ENCODE measurements at places on chromosomes 3 and 15.

DNA sequence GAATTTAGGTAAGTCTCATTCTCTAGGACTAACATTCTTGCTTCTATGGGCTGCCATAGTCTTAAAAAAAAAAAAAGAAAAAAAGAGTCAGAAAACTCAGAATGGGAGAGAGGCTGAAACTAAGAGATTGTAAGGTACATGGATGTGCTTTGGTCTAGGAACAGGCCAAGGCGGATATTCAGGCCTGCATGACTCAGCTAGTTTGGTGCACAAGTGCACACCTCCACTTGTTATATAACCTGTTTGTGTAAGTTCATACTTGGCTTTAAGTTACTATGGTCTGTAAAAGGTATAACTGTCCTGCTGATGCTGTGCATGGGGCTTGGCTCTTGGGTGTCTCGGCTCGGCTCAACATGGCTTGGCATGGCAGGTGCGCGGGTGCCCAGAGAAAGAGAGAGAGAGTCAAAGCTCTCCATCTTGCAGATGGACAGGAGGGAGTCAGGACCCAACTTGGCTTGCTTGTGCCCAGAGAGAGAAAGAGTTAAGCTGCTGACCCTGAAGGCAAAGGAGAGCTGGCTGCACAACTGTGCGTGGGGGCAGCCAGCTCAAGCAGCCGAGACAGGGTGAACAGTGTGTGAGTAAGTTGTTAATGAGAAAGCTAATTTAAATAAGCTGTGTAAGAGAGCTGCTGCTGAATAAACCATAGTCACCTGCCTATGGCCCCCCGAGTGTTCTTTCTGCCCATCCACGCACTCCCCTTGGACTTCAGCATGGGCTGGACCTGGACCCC, 31.4 kb upstream of the CHRNB4 start:
- no peak for DNase-seq

- DNase-seq: no peak
These were observed 59.6 kb downstream of the ZBTB20 start for GRCh38 chr3:115087512-115087911.

DNA sequence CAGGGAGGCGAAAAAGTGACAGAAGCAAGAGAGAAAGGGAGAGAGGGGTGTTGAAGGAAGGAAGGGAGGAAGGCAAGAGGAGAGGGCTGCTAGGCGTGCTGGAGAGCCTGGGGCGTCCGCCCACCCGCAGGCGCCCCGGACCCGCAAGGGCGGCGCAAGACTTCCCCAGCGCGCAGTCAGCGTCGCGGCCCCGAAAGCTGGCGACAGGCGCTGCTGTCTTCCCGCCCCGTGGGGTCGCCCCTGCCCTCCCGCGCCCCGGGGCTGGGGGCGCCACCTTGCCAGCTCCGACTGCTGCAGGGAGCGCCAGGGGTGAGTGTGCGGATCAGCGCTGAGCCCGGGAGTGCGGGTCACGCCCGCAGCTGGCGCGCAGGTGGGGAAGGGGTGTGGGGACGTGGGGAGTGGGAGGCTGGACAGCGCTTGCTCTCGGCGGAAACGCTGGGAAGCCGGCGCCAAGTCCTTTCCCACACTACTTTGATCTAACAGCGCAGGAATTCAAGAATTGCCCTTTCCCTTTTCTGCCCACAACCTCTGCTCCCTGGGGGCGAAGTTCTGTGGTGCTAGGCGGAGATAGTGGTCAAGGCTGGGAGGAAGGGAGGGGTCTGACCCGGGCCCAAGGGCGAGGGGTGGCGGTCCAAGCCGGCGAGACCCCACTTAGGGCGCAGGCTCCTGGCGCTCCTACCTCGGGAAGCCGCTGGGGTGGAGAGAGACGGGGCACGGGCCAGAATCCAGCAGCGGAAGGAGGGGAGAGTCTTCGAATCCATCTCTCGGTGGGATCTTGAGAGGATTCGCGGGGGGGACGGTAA, 266.1 kb downstream of the CGGBP1 start:
- no peak for DNase-seq

GRCh38 chr3:177618873-177619733, 421.8 kb upstream of the TBL1XR1 start:
- DNase-seq: no peak

DNA sequence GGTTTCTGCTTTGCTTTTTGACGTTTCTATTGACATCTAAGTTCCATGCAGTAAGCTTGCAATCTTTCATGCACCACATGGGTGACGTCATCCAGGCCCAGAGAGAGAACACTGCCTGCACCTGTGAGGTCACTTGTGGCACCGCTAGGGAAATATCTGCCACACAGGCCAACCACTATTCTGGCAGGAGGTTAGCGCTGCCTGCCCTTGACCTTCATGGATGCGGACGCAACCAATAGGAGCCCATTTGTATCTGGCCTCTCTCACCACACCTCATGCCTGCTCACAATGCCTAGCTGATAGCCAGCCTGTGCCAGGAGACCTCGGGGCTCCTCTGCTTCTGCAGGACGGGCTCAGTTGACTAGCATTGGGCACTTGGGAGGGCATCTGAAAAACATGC, 55.8 kb upstream of the PRR23E start:
- DNase-seq: no peak

GRCh38 chr3:185824051-185825005, 514 bp downstream of the IGF2BP2 start:
- DNase-seq: no peak

DNA sequence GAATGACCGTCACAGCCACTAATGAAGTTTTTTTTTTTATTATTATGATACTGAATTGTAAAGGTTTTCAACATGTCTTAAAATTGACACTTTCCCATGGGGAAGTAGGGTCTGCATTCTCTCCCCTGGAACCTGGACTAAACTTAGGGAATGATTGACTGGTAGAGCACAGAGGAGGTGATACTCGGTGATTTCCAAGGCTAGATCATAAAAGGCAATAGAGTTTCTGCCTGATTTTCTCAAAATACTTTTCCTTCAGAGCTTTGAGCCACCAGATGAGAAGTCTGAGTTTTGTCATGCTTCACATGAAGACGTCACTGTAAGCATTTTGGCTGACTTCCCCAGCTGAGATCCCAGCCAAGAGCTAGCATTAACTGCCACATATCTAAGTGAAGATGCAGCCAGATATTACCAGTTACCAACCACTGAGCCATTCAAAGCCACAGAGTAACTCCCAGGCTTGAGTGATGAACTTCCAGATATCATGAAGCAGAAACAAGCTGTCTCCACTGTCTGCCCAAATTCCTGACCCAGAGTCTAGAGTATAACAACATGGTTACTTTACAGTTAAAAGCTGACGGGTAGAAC, 105.8 kb downstream of the LSAMP start:
- no peak for DNase-seq

DNA sequence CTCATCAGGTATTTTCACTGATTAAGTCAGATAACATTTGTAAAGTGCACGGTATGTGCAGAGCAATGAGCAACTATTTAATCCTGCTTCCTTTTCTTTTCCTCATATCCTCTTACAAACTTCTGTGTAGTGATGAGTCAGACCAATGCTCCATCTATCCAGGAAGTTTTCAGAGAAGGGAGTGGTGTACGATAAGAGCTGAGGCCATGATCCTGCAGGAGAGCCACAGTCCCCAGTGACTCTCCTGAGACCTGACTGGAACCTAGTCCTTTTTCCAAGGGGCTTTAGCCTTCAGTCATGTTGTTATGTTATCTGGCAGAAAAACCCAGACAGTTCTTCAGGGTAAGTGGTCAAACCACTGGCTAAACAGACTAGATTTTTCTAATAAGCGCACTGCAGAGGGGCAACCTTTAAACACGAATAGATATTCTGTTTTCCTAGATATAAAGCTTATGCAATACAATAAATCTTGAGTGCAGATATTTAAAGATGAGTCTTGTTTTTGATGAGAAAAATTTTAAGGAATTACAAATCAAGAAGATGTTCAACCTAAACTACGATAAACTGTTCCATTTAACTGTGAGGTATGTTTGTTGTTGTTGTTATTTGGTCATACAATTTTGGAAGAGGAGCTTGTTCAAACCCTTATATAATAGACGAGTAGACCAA, 110.5 kb upstream of the RAP2B start:
- DNase-seq: no peak

GRCh38 chr15:69164807-69165636, 4.6 kb downstream of the GLCE start:
- DNase-seq: no peak

DNA sequence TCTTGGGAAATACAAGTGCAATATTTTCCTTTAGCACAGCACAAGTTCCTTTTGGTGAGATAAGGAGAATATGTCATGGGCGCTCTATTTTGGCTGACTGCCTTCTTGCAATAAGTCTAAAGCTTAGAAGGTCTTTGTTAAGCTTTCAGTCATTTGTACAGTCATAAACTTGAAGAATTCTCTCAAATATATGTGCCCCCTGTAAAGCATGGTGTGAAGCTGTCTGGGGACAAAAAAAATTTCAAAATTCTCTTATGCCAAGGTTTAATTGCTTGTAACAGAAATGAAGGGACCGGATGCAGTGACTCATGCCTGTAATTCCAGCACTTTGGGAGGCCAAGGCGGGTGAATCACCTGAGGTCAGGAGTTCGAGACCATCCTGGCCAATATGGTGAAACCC, 21.7 kb upstream of the ARID3B start:
- DNase-seq: no peak

- no peak for DNase-seq
These were observed 26.7 kb downstream of the SYNM start for GRCh38 chr15:99131441-99132023.

DNA sequence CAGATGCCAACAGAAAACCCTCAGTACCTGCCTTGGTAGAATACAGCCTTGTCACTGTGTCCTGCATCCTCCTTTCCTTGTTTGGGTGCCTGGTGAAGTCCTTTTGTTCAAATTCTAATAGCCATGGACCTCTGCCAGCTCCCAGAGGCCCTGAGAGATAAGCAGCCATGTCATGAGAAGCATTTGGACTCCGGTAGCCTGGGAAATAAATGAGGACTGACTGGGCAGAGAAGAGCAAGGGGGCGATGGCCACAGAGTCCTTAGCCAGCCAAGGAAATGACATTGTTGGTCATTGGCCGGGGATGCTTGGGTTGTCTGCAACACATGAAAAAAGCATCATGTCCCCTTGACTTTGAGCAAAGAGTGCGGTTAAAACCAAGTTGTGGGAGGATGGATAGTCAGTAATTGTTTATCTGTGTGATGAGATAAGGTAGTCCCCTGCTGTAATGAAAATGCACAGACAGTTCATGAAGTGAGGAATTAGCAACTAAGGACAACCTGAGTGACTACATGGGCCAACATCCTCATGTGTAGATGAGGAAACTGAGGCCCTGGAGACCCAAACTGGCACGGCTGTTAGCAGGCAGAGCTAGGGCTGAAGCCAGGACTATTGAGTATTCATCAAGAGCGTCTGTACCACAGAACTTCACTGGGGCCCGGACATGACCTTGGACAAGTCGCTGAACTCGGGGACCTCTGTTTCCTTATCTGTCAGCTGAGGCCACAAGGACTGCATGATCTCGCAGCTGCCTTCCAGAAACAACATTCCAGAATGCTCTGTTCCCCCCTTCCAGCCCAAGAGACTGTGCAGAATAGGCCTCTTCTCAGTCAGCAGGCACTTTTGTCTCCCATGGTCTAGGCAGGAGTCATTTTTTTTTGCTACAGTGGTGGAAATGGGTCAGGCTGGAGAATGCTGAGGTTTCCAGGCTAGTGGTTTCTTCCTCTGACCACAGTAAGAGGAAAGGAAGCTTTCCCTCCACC, 90.5 kb upstream of the CTDSPL start:
- no peak for DNase-seq

- DNase-seq: no peak
These were observed 463.6 kb upstream of the KCNMB2 start for GRCh38 chr3:178072391-178073305.

DNA sequence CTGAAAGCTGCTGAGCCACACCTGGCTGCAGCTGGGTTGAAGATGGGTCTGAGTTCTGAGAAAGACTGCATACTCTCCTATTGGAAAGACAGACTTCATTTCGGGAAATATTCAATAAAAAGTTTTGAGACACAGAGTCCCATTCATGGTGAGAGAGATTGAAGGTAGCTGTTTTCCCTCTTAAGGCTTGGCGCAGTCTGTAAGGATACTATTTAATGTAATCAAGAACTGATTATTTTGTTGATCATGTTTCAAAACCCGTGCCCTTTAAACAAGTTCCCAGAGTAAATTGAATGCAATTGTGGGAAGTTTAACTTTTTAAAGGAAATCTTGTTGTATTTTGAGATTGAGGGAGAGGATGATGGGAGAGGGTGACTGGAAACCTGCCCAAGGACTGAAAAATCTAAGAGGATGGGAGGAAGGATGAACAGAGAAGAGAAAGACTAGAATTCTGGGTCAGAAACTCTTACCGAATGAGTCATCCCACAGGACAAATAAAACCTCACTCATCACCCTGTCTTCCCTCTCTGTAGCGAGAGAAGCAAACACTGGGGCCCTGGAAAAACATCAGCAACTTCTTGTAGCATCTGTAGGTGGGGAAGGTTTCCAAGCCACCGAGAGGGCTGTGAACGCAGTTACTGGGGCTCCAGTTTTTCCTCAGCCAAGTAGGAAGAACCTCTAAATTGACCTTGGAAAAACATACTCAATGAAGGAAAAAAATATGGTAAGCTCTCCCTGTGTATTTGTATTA, 193.2 kb upstream of the TPRG1 start:
- DNase-seq: no peak

GRCh38 chr15:99416191-99417188, 149.3 kb upstream of the MEF2A start:
- no peak for DNase-seq

- no peak for DNase-seq
These were observed 57.5 kb downstream of the SCN11A start for GRCh38 chr3:38994251-38994650.

DNA sequence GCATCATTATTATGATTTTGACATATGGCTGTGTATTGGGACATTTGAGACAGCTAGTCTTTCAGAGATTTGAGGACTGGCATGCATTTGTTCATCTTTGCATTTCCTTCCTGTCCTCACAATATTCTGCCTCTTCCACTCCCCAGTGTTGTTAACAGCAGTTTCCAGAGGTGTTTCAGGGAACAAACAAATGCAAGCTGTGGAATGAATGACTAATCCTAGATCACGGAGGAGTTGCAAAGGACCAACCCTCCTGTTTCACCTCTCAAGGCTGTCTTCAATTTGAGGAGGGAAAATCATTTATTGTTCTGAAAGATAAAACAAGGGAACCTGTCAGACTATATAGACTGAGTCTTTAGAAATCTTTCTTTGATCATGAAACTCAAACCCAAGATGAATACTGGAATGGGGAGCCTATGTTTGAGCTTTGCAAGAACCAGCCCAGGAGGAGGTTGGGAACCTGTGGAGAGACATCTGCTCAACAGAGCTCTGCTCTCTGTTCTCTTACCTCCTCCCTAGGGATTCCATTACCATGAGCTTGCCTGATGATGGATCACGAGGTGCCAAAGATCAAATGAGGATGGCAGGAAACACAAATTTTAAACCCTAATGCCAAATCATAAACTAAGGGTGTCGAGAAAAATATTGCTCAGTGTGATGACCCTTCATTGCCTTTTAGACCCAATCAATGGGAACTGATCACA, 68.5 kb downstream of the SLC7A14 start:
- DNase-seq: no peak
